Stimulated activated CD8-positive, alpha-beta memory T cell treated with anti-CD3 and anti-CD28 coated beads, Interleukin-4, amount 100 ng/mL, for 48 hours (primary cell): ENCODE measurements at places on chromosomes 13 and 19.

DNA sequence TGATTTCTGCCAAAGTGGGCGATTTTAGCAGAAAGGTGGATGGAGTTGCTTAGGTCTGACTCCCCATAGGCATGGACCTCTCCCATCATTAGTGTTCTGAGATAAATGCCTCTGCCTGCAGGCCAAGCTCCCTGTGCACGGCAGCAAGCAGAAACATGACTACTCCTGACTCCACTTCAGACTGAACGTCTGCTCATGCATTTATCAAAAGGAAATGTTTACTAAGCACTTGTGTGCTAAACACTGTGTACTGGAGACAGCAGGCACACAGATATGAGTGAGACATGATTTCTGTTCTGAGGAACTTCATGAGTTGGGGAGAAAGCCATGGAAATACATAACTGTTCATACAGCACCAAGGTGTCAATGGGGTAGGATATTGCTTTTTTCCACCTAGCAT lies 149.6 kb downstream of the MIPEP start:
- no peak for DNase-seq

GRCh38 chr19:41872384-41872774 lies 4.7 kb upstream of the CD79A start:
- DNase-seq: peak; percentile 53

DNA sequence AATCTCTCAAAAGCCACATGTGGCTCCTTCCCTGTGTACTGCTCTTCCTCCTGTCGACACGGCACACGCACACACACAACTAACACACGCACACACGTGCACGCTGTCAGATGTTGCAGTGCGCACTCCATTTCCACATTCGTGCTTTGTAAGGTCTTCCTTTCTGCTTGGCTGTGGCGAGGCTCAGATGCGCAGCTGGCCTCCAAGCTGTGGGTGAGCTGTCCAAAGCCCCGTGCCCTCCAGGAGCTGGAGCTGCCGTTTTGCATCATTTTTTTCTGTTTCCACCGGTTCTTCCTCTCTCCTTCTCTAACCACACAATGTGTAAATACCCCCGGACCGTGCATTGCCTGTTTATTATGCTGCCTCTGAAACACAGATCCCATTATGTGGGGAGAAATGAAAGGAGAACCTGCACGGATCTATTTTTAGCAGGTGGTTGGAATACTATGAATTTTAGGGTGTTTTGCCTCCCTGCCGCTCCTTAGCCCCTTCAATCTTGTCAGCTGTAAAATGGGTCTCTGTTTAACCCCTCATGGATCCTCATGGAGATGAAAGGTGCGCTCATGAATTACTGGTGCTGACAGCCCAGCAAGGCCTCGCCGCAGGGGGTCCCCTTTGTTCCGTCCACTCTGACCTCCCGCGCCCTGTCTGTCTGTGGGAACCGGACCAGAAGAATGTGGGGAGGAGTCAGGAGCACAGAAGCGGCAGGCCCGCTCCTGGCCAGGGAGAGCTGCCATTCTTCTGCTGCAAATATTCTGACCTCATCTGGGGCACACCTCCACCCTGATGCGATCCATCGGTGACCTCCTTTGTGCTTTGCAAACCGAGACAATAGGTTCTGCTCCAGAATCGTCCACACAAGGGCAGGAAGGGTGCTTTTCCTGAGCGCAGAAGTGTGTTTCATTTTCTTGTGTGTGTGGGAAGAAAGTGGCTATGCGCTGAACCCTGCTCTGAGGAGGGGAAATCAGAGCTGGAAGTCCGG lies 137.7 kb downstream of the SOX1 start:
- DNase-seq: no peak

GRCh38 chr19:36245210-36246005 lies 30.5 kb downstream of the ZNF146 start:
- no peak for DNase-seq
